ENCODE measurements at places on chromosomes 2 and 18.

DNA sequence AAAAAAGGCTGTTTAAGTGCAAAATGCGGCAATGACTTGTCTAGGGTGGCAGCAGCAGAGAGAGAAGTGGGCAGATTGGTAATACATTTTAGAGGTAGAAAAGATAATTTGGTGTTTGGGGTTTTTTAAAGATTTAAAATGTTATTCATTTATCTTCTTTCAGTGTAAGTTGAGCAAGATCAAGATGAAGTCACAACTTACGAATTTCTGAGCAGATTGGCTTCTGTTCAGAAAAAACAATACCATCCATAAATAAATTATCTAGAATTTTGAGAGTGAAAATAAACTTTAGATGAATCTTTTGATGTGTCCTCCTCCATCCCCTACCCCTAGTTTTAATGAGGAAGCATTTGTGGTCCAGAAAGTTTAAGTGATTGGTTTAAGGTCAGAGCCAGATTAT is 47.9 kb upstream of the FAM171B start:
- DNase-seq = no peak

- DNase-seq = no peak
Measured at GRCh38 chr18:23519734-23520133, 16.4 kb downstream of the RMC1 start.

GRCh38 chr2:238945433-238946150 is 97.7 kb downstream of the TWIST2 start:
- DNase-seq = peak; percentile 11

DNA sequence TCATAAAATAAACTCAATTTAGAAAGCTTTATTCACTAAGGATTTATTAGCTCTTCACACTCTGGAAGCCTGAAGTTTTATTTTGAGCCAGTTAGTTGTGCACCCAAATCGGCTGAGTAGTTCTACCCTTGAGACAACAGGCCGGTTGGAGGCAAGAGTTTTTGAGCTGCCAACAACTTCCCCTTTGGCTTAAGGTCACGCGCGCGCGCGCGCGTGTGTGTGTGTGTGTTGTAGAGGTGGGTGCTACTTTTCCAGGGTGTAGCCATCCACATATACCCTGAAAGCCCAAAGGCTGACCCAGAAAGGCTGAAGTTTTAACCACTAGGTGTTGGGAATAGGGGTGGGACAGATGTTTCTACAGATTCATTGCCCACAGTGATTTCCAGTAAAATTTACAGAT is 150.2 kb upstream of the LHCGR start:
- DNase-seq = no peak

GRCh38 chr2:18426174-18426573 is 134.3 kb downstream of the RDH14 start:
- no peak for DNase-seq

GRCh38 chr2:218447072-218447471 is 28.1 kb downstream of the VIL1 start:
- DNase-seq = no peak

DNA sequence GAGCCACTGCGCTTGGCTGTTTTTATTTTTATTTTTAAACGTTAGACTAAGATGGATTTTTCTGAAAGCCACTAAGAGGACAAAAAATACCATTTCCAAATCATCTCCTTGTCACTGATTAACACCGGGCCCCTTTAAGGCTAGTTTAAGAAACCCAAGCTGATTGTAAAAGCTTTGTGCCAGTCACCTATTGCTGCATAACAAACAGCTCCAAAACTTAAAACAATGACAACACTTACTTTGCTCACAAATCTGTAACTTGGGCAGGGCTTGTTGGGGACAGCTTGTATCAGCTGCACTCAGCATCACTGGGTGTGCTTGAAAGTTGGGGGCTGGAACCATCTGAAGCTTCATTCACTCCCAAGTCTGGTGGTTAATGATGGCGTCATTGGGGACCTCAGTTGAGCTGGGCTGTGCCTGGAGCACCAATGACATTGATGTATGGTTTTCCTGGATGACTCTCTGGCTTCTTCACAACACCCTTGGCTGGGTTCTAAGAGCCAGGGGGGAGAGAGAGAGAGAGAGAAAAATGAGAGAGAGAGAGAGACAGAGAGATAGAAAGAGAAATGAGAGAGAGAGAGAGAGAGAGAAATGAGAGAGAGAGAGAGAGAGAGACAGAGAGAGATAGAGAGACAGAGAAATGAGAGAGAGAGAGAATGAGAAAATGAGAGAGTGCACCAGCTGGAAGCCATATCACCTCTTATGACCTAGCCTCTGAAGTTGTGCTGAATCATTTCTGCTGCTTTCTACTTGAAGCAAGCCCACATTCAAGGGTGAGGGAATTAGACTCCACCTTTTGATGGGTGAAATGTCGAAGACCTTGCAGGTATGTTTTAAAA is 26.0 kb upstream of the ATG16L1 start:
- DNase-seq = no peak

DNA sequence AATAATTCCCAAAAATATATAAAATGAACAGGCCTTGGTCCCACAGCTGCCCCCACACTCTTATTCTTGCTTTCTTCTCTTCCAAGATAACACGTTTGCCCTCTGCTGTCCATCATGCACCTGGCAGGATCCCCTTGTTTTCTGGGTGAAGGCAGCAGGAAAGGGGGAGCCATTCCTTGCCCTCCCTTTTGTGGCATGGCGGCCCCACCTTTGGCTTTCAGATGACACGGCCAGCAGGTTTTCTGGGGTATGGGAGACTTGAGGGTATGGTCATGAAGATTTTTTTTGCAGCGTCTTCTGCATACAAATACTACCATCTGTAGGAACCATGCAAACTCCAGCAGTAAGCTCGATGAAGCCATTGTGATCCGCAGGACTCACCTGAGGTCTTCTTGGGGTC is 118.8 kb downstream of the MAPK4 start:
- no peak for DNase-seq

DNA sequence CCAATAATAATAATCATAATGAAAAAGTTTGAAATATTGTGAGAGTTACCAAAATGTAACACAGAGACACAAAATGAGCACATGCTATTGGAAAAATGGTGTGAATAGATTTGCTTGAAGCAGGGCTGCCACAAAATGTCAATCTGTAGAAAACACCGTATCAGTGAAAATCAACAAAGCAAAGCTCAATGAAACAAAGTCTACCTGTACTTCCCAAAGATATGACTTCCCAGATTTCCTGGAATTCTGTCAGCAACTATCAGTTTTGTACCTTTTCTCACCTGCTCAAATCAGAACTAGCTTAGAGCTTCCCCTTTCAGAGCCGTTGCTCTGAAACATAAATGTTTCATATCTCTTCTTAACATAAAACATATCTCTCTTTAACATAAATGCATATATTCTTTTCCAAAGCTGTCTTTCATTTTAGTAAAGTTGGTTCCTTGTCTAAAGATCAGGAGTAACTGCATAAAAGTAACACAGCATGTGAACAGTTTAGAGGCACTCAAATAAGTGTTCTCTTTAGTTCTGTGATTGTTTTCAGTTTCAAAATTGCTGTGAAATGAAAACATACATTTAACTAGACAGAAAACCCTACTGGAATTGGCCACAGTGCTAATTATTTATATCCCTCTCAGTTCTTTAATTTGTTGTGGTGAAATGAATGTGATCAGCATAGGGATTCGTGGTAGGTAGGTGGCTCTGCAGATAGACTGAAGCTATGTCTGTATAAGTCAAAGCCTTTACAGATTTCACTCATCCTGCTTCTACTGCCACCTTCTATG is 262.5 kb downstream of the KCNJ3 start:
- no peak for DNase-seq
